ENCODE measurements at places on chromosomes 5 and 9. TPM values are rescaled to one million over a fixed set of nuclear protein-coding genes. Genes with fewer than 3 reads are reported as not detected.
A peak's percentile ranks its signal among the peaks of the same experiment; 100 is the strongest.

GRCh38 chr9:21831841-21832509 lies 29.5 kb downstream of the MTAP start:
- peak; percentile 92 for DNase-seq

GRCh38 chr9:120524863-120525262 lies 55.1 kb downstream of the CDK5RAP2 start:
- no peak for DNase-seq

DNA sequence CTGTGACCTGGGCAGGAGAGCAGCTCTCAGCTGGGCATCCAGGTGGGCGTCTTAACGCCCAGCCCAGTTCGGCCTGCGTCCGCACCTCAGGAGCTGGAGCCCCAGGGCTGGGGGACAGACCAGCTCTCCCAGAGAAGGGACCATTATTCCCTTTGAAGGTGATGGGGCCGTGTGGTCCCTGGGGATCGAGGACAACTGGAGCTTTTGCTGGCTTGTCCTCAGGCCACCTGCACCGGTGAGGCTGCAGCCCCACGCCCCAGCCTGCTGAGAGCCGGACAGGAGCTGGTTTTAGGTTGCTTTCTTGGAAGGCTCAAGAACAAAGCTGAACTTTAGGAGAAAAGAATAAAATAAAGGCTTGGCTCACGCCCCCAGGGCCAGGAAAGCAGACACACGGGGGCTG lies 40.9 kb downstream of the NACC2 start:
- DNase-seq = no peak

- peak; percentile 57 for DNase-seq
Observed at GRCh38 chr5:151483176-151483575, 35.8 kb downstream of the SLC36A1 start.

DNA sequence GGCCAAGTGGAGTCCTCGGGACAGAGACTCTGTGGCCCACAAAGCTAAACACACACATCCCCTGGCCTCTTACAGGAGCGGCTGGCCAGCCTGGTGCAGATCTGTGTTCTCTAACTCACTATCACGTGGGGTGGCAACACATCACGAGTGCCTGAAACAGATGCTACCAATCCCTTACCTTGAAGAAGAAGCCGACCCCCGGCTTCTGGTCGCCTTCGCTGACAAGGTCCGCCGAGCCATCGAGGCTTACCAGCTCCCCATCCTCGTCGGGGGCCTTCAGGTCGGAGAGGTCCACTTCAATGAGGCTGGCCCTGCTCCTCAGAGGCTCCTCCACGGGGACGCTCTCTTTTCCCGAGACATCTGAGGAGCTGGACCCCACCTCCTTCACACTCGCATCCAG lies 86.7 kb downstream of the CAMSAP1 start:
- no peak for DNase-seq

DNA sequence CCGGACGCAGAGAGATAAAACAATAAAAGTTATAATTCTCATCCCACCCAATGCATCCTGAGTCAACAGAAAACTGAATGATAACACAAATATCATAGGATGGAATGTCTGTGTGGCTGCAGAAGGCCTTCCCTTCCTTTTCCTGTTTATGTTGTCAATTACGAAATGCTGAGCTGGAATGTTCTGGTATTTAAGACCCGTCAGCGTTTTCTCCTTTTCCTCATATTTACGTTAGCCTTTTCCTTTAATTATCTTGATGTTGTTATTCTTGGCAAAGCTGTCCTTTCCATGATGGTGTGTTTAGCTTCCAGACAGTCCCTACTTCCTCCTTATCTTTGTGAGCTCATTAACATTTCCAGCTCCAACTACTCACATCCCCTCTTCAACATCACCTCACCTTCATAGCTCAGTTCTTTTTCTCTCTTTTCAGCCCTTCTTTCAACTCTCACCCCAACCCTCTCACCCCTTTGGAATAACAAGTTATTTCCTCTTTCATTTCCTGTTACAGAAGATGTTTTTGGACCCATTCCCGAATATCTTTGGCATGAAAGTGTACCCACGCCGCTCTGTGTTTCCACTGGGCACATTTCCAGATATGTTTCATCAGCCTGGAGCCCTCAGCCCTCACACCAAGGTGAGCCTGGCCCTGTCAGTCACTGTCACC lies 221.6 kb downstream of the NR2F1-AS1 start:
- peak; percentile 93 for DNase-seq

- no peak for DNase-seq
Observed at GRCh38 chr9:16552252-16552651, 318.2 kb downstream of the BNC2 start.

DNA sequence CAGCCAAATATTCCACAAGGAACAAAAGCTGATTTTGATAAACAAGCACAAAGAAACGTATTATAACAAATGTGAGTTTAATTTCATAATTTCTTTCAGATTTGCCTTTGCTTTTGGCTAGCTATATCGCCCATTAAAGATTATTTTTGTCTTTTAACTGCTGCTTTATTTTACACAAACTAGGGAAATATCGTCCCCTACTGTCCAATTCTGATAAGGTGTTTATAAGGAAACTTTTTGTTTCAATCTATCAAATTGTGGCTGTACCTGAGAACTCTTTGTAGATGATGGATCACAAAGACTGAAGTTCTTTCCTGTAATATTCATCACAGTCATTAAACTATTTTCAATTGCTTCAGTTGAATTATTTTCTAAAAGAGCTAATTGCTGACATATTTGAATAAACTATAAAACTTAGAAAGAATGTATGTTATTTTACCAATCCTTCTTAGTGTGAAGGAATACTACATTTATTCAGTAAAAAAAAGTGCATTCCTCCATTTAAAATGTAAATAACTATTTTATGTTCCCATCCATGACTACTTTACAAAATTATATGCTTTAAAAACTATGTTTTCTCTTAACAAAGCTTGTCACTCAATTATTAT lies 431.3 kb upstream of the ITGA1 start:
- no peak for DNase-seq

- DNase-seq = no peak
Observed at GRCh38 chr5:38885208-38885607, 39.4 kb downstream of the OSMR start.

GRCh38 chr5:82885627-82886389 lies 191.4 kb downstream of the TMEM167A start:
- peak; percentile 78 for DNase-seq

- no peak for DNase-seq
Observed at GRCh38 chr9:94745806-94746540, 19.5 kb downstream of the AOPEP start.

- no peak for DNase-seq
Observed at GRCh38 chr5:37859805-37860204, 20.0 kb upstream of the GDNF start.

GRCh38 chr5:40034441-40034840 lies 609.7 kb upstream of the DAB2 start:
- DNase-seq = no peak

DNA sequence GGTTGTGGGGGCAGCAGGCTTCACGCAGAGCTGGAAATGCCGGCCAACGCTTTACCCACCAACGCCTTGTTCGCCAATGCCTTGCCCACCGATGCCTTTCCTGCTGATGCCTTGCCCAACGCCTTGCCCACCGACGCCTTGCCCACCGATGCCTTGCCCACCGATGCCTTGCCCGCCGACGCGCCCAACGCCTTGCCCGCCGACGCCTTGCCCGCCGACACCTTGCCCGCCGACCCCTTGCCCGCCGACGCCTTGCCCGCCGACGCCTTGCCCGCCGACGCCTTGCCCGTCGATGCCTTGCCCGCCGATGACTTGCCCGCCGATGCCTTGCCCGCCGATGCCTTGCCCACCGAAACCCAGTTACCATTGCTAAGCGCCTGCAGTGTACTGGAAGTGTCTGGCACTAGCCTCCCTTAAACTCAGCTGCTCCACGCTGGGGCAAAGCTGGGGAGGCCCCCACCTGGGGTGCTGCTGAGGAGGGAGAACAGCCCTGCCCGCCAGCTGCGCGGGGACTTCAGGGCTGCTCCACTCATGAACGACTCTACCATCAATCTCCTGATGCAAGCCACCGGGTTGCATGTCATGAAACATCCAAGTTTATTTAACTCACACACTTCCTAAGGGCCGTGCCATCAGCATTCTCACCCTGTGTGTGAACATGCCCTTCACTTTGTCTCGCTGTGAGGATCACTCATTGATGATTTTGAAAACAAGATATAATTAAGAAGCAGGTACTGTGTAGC lies 1.8 kb downstream of the SLC6A18 start:
- no peak for DNase-seq

DNA sequence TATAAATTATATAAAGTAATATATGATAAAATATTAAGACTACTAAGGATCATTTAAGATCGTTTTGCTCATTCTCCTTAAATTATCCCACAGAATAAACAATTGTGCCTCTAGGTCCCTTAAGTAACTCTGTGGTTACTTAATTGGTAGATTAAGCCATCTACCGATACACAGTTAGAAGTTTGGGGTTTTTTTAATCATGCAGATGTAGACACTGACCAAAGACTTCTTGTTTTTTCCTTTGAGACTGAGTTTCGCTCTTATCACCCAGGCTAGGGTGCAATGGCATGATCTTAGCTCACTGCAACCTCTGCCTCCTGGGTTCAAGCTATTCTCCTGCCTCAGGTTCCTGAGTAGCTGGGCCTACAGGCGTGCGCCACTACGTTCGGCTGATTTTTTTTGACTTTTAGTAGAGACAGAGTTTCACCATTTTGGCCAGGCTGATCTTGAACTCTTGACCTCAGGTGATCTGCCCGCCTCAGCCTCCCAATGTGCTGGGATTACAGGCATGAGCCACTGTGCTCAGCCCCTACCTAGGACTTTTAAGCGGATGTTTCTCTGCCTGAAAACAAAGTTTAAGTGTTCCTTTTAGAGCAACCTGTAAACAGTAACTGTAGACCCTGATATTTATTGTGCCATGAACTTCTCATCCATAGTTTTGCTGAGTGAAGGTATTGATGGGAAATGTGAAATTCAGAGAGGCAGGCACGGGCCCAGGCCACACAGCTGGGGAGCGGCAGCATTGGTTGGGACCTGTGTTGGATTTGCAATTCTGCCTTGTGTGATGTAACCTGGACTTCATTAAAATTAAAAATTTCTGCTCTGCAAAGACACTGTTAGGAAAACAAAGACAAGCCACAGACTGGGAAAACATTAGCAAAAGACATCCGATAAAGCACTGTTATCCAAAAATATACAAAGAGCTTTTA lies 11.6 kb downstream of the CEL start:
- DNase-seq = no peak

GRCh38 chr5:15669826-15670225 lies 169.8 kb downstream of the FBXL7 start:
- no peak for DNase-seq

- DNase-seq = no peak
Observed at GRCh38 chr5:152855441-152855840, 450.4 kb upstream of the NMUR2 start.

- DNase-seq = no peak
Observed at GRCh38 chr9:21357479-21358460, 7.1 kb upstream of the IFNA6 start.

SMIM32 gene
- not detected for polyA plus RNA-seq

IL13 gene
- not detected for polyA plus RNA-seq

C1QTNF3 gene
- polyA plus RNA-seq = 0.42 TPM

SPINK6 gene
- not detected for polyA plus RNA-seq

ARHGEF28 gene
- 2.3 TPM for polyA plus RNA-seq

F2RL1 gene
- polyA plus RNA-seq = 12.4 TPM

All from fibroblast of lung (primary cell).